Activated CD4-positive, alpha-beta T cell treated with anti-CD3 and anti-CD28 coated beads, Interleukin-2, amount 10 ng/mL, durations not matched to agents 7 days and 5 days (primary cell): ENCODE measurements at places on chromosomes 1 and 21. TPM values are rescaled to one million over a fixed set of nuclear protein-coding genes. Genes with fewer than 3 reads are reported as not detected.

The DNAJB4 gene
- 13.2 TPM for total RNA-seq

The NOTCH2NLA gene
- 35.4 TPM for total RNA-seq

The PTAFR gene
- total RNA-seq, result 0.56 TPM

The SHISAL2A gene
- 8.2 TPM for total RNA-seq

The DVL1 gene
- total RNA-seq, result 33.0 TPM

DNA sequence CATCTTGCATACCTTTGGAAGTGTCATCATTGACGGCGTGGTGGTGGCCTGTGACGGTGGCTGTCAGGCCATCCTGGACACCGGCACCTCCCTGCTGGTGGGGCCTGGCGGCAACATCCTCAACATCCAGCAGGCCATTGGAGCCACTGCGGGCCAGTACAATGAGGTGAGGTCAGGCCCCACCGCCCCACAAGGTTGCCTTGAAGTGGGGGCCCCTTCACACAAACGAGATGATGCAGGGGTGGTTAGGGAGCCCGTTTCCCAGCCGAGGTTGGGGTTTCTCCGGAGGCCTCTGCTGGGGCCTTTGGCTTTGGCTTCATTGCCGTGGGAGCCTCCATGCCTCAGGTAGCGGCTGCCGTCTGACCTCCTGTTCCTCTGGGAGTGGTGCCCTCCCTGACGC is 29.6 kb downstream of the KCNA10 start:
- no peak for DNase-seq

GRCh38 chr1:212525479-212526110 is 83.0 kb upstream of the ATF3 start:
- DNase-seq, result no peak

DNA sequence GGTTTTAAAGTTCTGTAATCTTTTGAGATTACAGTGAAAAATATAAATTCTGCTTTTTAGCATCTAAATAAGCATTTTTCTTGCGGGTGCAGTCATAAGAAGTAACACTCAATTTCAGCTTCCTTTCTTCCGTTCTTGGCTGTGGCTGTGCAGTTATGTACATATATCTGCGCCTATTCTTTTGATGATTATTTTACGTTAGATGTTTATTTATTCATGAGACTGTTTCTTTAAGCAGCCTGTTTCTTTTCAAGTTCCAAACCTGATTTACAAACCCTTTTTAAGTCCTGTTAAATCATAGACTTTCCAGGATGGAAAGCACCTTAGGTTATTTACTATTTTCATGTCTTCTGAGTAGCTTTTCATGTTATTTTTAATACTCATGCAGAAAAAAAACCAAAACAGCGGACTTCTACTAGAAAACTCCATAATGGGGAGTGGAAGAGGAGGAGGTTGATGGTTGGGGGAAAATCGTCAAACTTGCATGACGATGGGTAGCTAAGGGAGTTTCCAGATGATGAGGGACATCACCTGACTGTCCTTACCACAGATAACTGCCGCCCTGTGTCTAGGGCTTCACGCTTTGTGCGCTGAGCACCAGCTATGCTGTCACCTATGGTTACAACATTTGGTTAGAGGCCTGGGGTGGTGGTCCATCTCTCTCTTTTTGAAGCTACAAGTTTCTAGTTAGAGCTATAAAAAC is 2.6 kb downstream of the PRDM2 start:
- peak; percentile 42 for DNase-seq

DNA sequence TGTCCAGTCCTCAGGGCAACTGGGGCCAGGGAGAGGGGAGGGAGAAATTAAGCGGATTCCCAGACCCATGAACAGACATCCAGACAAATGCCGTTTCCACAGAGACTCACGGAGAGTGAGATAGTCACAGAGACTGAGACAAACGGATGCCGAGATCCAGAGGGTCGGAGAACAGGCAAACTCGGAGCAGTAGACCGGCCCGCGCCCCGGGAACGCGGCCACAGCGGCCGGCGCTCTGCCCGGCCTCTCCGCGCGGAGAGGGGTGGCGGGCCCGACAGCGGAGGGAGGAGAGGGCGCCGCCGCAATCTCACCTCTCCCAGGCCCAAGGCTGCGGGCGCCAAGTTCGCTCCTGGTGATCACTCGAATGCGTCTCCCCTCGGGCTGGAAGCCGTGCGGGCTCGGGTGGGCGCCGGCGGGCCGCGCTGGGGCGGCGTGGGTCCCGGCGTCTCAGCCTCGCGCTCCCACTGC is 831 bp upstream of the FOXD2 start:
- no peak for DNase-seq

DNA sequence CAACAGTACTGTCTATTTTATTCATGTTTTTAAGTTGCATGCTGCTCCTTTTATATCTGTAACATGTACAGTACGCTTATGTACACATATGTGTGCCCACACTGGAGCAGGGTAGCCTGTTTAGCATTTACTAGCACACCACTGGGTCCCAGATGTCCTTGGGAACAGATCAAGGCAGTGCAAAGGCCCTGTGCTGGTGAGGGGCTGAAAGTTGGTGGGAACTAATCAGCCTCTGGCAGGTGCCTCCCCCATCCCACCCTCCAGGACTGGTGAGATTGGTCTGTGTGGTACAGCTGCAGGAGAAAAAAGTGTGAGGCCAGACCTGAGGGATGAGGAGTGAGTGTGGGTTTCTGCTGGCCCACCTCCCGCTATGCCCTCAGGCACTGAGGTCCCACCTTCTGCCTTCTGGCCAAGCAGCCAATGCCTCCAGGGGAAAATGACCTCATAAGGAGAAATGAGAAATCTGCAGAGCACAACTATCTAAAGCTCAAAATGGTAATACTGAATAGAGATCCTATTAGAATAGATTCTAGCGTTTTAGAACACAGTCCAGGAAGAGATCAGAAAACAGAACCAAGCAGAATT is 58.9 kb downstream of the POFUT2 start:
- no peak for DNase-seq

GRCh38 chr1:85334962-85335361 is 58.5 kb upstream of the BCL10 start:
- no peak for DNase-seq

- DNase-seq, result no peak
Measured at GRCh38 chr1:167808690-167809089, 86.9 kb downstream of the MPZL1 start.

DNA sequence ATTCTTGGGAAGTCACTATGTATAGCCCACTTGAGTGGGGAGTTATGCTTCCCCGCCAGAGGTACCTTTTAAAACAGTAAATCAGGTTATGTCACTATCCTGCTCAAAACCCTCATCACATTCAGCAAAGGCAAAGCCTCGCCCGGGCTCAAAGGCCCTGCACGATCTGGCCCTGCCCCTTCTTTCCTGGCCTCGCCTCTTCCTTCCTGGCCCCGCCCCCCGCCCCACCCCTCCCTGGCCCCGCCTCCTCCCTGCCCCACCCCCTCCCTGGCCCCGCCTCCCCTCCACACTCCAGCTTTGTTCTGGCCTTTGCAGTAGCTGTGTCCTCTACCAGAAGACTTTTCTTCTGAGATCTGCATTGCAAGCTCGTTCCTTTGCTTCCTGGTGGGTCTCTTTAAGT is 6.6 kb downstream of the LDLRAD2 start:
- DNase-seq, result peak; percentile 48

- DNase-seq, result peak; percentile 80
Measured at GRCh38 chr21:44892536-44893277, 19.2 kb upstream of the PTTG1IP start.

DNA sequence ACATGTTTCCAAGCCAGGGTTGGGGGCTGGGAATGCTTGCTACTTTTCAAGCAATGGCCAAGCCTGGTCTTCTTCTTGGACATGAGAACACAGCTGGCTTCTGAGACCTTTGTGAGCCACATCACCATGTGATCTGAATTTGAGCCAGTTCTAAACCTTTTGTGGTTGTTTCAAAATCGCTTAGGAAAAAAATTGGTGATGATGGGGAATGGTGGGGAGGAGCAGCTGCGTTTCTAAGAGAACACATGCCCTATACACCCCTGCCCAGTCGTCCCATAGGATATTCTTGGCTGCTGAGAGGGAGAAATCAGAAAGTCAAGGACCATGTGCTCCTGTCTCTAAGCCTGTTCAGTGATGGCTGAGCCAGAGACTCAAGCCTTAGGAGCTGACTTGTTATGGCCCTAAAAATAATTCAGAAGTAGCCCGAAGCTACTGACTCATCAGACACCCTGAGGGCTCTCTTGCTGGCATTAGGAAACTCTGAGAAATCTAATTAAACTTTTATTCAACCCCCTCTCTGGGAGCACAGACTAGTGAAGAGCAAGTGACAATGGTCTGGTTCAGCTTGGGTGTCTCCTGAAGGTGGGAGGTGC is 30.5 kb downstream of the CCDC185 start:
- no peak for DNase-seq

GRCh38 chr21:42093186-42093585 is 22.1 kb downstream of the UMODL1 start:
- no peak for DNase-seq

- DNase-seq, result peak; percentile 26
Measured at GRCh38 chr1:228735871-228736586, 750 bp downstream of the RHOU start.
